ENCODE measurements at places on chromosomes 11 and 22.

DNA sequence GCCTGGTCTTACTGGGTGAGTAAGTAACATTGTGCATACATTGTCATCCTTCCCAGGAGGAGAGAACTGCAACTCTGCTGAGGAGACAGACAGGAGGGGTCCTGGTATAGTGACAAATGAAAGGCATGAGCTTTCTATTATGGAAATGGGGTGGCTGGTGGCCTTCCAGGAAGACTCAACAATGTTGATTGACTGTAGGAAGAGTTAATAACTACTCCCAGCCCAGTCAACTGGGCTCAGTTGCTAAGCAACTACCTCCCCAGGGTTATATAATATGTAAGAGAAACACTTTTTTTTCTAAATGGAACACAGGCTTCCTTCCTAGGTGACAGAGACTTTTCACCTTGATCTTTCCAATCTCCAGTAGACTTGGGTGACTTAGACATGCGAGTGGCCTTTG lies 28.2 kb downstream of the SEZ6L start:
- no peak for DNase-seq

DNA sequence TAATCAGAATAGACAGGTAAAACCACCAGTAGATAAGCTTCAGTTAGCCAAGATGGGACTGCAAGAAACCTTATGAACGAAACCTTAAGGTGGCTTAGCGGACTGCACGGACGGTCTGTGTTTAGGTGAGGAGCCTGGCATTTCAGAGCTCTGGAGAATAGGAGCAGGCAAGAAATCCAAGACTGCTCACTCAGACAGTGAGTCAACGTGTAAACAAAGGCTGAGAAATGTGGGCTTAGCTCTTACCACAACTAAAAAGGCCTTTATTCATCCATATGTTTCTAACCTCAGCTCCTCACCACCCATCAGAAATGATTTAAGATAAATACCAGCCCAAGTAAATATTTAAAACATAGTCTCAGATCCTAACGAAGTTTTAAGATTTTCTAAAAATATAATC lies 657.7 kb downstream of the OPCML start:
- peak; percentile 49 for DNase-seq

GRCh38 chr11:46332568-46333393 lies 14.5 kb upstream of the DGKZ start:
- DNase-seq = no peak

DNA sequence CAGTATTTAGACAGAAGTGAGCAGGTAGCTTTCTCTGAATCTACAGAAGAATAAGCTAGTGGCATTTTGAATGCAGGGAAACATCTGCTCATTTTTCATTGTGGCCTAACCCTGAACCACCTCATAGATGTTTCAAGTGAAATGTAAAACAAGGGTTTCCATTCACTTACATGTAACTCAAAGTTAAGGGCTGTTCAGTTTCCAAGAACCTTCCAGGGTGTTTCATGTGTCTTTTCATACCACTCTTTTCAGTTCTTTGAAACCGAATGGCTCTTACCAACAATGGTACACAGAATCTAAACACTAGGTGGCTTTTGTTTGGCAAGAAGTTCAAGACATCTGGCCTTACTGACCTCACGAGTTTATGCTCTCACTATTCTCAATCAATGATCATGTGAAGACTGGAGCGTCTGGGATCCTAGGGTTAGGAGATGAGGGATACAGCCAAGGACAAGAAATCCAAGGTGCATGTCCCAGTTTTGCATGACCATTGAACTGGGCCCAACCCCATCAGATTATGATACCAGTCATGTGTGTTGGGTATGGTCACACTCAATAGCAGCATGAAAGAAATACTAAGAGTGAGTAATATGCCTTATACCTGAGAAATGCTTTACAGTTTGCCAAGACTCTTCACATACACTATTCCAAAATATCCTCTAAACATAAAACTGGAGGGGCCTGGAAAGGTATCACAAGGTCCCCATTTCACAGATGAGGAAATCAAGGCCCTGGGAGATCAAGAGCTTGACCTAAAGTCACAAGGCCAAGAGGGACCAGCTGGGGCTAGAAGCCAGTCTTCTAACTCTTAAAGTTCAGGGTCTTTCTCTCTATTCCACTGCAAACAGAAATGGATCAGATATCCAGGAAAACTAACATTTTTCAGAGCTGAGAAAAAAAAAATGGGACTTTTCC lies 92.7 kb downstream of the ETS1 start:
- DNase-seq = no peak

DNA sequence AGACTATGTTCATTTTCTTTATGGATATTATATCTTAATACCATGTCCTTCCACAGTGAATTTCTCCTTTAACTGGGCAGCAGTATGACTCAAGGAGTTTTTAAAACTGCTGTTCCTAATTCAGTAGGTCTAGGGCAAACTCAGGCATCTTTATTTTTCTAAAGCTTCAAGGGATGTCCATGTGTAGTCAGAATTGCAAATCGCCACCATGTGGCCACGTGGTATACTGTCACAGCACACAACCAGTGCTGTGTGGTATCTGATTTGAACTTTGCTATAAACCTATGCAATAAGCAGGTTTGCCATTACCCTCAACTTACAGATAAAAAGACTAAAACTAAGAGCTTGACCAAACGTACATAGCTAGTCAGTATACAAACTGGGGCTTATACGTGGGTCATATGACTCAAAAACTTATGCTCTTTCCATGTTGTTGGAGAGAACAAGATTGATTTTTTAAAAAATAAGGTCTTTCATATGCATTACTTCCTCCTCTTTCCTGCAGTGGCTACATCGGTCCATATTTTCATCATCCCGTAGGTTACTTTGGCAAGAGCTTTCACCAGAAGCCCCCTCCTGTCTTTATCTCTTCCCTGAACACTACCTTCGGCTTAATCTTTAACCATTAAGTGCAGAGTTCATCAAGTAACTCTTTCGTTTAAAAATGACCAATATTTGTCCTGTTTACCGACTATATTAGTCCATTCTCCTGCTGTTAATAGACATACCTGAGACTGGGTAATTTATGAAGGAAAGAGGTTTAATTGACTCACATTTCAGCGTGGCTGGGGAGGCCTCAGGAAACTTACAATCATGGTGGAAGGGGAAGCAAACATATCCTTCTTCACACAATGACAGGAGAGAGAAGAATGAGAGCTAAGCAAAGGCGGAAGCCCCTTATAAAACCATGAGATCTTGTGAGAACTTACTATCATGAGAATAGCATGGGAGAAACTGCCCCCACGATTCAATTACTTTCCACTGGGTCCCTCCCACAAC lies 8.0 kb upstream of the HTATIP2 start:
- DNase-seq = peak; percentile 27

Measured in stromal cell of bone marrow (primary cell).